ENCODE measurements at places on chromosomes 7 and 10. TPM values are rescaled to one million over a fixed set of nuclear protein-coding genes. Genes with fewer than 3 reads are reported as not detected.

DNA sequence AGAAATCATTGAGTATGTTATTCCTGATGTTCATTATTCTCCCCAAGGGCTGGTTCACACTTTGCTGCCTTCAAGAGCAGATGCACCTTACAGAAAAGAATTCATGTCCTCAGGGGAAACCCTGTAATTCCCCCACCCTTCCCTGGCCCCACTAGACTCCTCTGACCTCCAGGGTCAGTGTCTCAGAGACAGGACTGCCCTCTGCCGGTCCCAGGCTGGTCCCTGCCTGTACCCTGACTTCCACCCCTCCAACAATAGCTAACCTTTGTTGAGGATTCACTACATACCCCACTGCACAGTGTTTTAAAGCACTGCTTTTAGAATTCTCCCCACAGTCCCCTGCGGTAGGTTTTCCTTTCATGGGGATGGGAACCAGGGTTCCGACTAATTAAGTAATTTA lies 4.4 kb upstream of the SEPHS1 start:
- no peak overlapping the region for H3K4me3 ChIP-seq
- peaks cover 17% of the 10 kb centered on the region for H3K4me1 ChIP-seq
- H3K27me3 ChIP-seq = peaks cover 17% of the 10 kb centered on the region
- DNase-seq = no peak
- H3K27ac ChIP-seq = no peak overlapping the region

Gene ZNF488
- 3.3 TPM for total RNA-seq

DNA sequence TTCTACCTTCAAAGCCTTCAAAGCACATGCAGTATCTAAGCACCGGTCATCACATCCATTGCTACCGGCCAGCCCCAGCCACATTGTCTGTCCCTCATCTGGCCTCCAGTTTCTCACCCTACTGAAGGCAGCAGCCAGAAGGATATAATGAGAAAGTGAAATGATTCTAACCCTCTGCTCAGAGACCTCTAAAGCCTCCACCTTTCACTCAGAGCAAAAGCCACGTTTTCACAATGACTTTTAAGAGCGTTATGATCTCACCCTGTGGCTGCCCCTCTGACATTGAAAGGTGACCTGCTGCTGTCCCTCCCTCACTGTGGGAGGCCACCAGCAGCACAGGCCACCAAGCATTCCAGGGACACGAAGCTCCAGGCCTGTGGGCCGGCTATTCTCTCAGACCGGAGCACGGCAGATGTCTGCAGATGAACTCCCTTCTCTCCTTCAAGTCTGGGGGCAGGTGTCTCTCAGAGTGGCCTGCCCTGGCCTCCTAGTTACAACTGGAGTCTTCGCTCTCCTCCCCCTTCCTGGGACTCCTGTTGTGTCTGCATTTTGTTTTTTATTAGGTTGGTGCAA lies 94.9 kb upstream of the EEPD1 start:
- no peaks in the 10 kb centered on the region for H3K4me1 ChIP-seq
- no peak for DNase-seq
- H3K36me3 ChIP-seq = no peaks in the 10 kb centered on the region
- H3K27me3 ChIP-seq = no peaks in the 10 kb centered on the region

Gene GPR26
- total RNA-seq = not detected

GRCh38 chr7:134599371-134599770 lies 47.3 kb upstream of the BPGM start:
- H3K27ac ChIP-seq = no peak overlapping the region
- H3K4me1 ChIP-seq = peaks cover 14% of the 10 kb centered on the region

- no peaks in the 10 kb centered on the region for H3K36me3 ChIP-seq
- H3K4me3 ChIP-seq = no peak overlapping the region
- H3K4me1 ChIP-seq = peaks cover 13% of the 10 kb centered on the region
- no peak overlapping the region for H3K27ac ChIP-seq
- no peak for DNase-seq
Measured at GRCh38 chr7:74499835-74500388, 46.2 kb downstream of the GTF2IRD1 start.

DNA sequence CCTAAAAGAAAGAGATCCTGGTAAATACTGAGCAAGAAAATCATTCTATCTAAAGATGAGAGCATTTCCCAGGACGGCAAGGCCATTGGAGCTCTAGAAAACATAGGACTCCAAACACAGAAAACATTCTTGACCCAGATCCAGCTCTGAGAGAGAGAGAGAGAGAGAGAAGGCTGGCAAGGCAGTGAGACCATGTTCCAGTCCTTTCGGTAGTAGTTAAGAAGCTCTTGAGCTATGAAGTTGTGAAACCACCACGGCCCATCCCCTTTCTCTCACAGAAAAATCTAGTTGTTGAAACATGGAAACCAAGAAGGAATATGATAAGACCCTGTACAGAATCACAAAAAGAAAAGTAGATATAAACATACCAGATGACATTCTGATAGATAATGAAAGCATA lies 212.4 kb upstream of the NPSR1 start:
- H3K27me3 ChIP-seq = no peaks in the 10 kb centered on the region
- no peak for DNase-seq
- H3K27ac ChIP-seq = no peak overlapping the region
- H3K36me3 ChIP-seq = no peaks in the 10 kb centered on the region
- no peak overlapping the region for H3K4me3 ChIP-seq

Gene STK31
- total RNA-seq = not detected

Gene CSGALNACT2
- total RNA-seq = 10.1 TPM

DNA sequence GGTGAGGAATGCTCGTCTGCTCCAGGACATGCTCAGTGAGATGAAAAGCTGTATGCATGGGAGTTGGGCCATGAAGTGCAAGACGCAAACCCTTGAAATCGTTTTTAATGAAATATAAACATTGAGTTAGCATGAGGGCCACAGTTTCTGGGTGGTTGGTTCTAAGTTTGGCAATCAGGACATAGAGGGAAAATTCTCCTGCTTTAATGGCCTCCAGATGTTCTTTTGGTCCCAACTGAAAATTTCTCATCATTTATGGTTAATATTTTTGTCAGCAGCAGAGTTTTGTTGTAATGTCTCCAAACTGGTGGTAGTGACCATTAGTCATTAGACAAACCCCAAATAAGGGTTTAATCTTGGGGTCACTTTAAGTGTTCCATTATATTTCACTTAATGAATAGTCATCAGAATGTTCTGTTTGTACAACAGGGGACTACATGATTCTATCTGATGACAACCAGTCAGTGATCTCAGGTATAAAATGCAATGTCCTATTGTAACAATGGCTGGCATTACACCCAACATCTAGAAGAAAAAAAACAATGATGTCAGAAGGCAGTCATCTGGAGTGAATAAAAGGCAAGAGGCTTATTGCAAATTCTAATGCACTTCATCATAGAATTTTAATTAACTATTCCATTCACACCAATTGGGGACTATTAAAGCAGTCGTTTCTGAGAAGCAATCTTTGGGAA lies 197.4 kb downstream of the JCAD start:
- H3K4me1 ChIP-seq = peaks cover 49% of the 10 kb centered on the region
- H3K27ac ChIP-seq = peak overlapping the region; percentile 56
- no peaks in the 10 kb centered on the region for H3K27me3 ChIP-seq
- no peak overlapping the region for H3K4me3 ChIP-seq
- no peaks in the 10 kb centered on the region for H3K36me3 ChIP-seq

DNA sequence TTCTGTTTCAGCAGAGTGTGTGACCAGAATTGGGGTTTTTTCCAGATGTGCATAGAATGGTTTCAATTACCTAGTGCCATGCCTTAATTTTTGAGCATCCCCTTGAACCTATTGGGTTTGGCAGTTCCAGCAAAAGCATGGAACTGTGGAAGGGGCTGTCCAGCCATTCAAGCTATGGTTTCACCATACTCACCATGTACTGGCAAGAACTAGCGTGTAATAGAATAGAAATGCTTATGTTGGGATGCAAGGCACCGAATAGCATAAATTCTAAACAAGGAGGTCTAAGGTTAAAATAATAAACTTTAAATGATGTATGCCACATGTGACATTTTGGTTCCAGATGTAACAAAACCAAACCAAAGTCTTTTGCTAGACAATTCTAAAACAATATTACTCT lies 91.4 kb downstream of the MTERF1 start:
- no peaks in the 10 kb centered on the region for H3K27me3 ChIP-seq
- no peak for DNase-seq
- H3K4me3 ChIP-seq = no peak overlapping the region
- H3K4me1 ChIP-seq = no peaks in the 10 kb centered on the region
- H3K27ac ChIP-seq = no peak overlapping the region

Gene UNCX
- not detected for total RNA-seq

- H3K36me3 ChIP-seq = no peaks in the 10 kb centered on the region
- H3K27ac ChIP-seq = no peak overlapping the region
- no peaks in the 10 kb centered on the region for H3K27me3 ChIP-seq
- peaks cover 9% of the 10 kb centered on the region for H3K4me1 ChIP-seq
- DNase-seq = no peak
Measured at GRCh38 chr7:36526863-36527548, 137.3 kb downstream of the ANLN start.

- H3K27me3 ChIP-seq = no peaks in the 10 kb centered on the region
- DNase-seq = no peak
- H3K36me3 ChIP-seq = no peaks in the 10 kb centered on the region
- H3K4me3 ChIP-seq = no peak overlapping the region
- peaks cover 26% of the 10 kb centered on the region for H3K4me1 ChIP-seq
- H3K27ac ChIP-seq = no peak overlapping the region
Measured at GRCh38 chr7:112202816-112203215, 3.4 kb downstream of the DOCK4 start.
